SW480 (cell line): ENCODE measurements at places on chromosomes 13 and 19.

DNA sequence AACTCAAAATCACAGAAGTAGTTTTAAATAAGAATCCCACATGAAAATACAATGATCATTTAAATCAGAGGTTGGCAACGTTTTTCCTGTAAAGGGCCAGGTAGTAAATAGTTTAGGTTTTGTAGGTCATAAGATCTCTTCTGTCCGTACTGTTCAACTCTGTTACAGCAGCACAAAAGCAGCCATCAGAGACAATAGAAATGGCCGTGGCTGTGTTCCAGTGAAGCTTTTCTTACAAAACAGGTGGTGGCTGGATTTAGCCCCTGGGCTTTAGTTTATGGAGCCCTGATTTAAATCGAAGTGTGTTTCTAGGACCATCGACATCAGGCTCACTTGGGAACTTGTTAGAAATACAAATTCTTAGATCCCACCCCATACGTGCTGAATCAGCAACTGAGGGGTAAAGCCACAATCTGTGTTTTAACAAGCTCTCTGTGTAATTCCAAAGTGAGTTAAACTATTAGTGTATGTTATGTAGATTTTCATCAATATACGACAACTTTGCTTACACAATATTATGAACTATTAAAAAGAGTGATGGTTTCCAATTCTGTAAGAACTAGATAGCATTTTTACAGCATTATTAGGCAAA is 54.8 kb upstream of the MIR17HG start:
- DNase-seq = no peak

- DNase-seq = no peak
These were observed 86.3 kb downstream of the PCCA start for GRCh38 chr13:100175078-100175802.

DNA sequence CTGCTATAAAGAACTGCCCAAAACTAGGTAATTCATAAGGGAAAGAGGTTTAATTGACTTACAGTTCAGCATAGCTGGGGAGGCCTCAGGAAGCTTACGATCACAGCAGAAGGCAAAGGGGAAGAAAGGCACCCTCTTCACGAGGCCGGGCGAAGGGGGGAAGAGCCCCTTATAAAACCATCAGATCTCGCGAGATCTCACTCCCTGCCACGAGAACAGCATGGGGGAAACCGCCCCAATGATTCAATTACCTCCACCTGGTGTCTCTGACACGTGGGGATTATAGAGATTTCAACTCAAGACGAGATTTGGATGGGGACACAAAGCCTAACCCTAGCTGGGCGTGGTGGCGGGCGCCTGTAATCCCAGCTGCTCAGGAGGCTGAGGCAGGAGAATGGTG is 42.8 kb downstream of the SLC6A16 start:
- no peak for DNase-seq

DNA sequence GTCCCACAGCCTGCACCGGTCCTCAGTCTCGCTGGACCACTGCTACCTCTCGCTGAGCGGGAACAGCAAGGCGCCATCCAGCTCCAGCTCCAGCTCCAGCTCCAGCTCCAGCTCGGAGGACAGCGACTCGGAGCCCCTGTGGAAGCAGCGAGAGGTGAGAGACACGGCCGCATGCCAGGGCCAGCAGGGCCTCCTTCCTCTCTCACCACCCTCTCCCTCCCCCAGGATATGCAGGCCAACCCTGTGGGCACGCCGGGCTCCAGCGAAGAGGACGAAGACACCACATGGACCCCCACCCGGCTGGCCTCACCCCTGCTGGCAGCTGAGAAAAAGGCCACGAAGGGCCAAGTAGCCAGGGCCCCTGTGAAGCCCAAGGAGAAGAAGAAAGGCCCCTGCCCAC is 7.3 kb downstream of the SIX5 start:
- DNase-seq = no peak

DNA sequence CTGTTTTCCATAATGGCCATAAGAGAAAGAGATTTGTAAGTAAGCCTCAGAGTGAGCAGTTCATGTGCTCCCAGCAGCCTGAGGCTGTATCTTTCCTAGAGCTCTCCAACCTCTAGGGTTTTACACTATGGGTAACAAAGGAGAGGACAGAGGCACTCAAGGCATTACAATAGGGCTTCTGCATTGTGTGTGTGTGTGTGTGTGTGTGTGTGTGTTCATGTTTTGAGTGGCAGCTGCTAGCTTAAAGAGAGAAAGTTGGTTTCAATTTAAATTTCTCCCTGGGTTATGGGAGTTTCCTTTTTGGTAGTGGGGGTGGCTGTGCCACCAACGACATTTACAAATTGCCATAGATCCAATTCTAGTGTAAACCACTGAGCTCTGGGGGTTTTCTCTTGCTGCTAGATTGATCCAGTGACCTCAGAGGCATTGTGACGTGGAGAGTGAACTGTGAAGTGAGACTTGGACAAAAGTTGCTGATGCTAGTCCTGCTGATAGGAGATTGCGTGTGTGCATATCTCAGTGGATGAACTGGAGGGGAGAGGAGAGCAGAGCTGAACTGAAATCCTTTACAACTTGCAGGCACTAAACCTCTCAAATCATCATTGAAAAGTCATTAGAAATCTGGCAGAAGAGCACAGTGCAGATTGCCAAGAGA is 67.2 kb upstream of the OLFM4 start:
- DNase-seq = no peak

GRCh38 chr19:6209233-6209632 is 70.5 kb downstream of the MLLT1 start:
- no peak for DNase-seq
